ENCODE measurements at places on chromosomes 11 and 22. TPM values are rescaled to one million over a fixed set of nuclear protein-coding genes. Genes with fewer than 3 reads are reported as not detected.
A peak's percentile ranks its signal among the peaks of the same experiment; 100 is the strongest.

DNA sequence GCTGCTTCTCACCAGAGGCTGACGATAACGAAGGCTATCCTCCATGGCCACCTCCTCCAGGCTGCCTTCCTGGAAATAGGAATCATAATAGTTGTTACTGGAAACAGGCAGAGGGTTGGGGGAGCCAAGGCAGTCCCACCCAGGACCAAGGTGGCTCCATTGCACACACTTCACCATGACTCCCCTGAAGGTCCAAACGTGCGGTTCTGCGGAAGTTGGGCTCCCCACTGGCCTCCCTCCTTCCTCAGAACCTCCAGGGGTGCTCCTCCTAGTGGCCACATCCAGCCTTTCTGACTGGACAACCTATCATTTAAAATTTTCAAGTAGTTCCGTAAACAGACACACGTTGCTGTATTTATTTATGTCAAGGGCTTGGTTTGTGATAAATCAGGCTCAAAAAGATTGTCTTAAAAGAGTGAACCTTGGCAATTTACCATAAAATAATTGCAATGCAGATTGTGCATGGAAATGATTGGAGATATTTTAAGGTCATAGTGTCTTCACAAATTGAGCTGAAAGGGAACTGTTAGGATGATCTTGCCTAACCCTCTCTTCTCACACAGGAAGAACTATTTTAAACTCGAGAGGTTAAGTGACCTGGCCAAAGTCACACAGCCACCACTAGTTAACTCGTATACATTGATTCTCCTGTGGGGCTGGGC, 1.4 kb upstream of the TCN2 start:
- DNase-seq: peak; percentile 59

The TMEM134 gene
- polyA plus RNA-seq: 121 TPM

DNA sequence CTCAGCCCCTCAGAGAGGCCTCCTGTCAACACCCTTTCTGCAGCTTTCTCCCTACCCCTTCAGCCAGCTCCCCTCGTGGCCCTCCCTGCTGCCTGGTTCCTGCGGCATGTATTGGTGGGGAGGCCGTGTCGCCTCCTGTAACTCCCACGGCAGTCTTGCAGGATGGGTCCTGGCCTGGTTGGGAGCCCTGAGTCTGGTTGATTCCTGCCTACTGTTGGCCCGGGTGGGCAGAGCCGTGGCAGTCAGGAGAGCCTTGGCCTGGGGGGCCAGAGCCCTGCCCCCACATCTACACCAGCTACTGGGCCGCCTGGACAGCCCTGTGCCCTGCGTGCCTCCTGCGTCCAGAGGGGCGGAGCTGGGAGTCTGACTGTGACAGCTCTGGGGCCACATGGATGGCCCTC, 30.3 kb upstream of the GRAMD4 start:
- peak; percentile 61 for DNase-seq

The FOXR1 gene
- not detected for polyA plus RNA-seq

The EIF3M gene
- 220 TPM for polyA plus RNA-seq

DNA sequence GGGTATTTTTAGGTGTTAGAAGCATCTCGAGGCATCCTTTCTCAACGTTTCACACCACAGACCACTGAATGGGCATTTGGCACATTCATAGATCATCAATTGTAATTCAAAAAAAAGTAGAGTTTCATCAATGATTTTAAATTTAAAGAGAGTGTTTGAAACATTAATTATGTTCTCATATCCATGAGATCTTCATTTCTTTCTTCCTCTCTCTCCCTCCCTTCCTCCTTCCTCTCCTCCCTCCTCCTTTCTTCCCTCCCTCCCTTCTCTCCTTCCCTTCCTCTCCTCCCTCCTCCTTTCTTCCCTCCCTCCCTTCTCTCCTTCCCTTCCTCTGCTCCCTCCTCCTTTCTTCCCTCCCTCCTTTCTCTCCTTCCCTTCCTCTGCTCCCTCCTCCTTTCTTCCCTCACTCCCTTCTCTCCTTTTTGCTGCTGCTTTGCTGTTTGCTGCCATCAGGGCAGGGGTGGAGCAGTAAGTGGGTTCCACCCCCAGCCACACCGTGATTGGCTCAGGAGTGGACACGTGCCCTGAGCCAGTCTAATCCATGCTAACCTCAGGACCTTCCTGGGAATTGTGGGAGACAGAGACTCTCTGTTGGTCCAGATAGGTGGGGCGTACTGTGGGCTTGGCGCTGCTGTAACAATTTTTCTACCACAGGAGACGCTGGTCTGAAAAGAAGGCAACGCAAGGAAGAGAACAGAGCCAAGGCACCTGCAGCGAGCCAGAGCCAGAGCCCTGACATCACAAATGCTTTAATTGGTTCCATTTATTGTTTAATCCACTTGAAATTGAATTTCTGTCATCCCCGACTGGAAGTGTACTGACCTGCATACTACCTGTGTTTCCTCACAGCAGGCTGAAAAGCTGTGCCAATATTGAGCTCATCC, 33.7 kb upstream of the APOBEC3A start:
- DNase-seq: peak; percentile 81

DNA sequence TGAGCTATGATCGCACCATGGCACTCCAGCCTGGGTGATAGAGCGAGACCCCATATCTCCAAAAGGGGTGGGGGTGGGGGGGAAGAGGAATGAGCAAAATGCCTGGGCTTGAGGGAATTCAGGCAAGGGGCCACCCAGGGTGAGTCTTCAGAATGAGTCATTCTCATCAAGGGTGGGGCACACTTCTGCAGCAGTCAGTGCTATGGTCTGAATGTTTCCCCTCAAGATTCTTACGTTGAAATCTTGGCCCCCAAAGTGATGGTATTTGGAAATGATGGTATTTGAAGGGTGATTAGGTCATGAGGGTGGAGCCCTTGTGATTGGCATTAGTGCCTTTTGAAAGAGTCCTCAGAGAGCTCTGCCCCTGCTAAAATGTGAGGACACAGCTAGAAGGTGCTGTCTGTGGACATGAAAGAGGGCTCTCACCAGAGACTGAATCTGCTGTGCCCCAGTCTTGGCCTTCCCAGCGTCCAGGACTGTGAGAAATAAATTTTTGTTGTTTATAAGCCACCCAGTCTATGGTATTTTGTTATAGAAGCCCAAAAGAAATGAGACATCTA, 86.4 kb upstream of the THY1 start:
- no peak for DNase-seq

- peak; percentile 93 for DNase-seq
These were observed 6.2 kb upstream of the NEAT1 start for GRCh38 chr11:65416341-65416824.

DNA sequence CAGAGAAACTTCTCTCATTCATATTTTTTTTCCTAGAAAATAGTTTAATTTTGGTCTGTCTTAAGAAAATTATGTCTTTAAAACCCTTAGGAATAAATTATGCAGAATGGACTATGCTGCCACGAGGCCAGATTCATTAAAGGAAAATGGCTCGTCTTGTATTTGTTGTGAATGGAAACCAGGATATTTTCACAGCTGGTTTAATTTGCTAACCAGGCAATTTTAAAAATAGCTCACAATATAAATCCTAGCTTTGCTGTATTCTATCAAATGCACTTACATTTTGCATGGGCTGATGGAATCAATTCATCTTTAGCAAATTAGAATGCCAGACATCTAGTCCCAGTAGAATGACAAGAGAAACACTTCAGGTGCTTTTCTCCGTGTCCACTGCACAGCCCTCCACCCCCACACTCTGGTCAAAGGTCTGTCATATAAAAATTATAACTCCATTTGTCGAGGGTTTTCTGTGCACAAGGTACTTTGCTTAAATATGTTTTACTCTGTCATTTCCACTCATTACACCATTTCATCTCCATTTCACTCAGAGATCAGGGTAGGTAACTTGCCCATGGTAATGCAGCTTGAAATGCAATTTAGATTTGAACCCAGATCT, 20.3 kb upstream of the TNRC6B start:
- no peak for DNase-seq

DNA sequence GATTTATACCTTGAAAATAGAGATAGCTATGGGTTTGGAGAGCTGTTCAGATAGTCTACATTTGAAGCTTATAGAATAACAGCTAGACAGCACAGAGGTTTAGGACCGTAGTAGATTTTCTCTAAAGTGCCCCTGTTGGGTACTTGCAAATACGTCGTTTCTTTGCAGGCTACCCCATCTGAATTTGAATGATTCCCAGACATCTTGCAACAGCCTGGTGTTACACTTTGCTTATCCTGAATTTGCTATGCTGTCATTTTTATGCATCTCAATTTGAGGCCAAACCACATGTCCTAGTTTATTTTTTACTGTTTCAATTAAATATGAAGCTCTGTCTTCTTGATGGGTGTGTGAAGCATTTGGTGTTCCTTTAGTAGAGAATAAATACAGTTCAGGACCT, 142.1 kb downstream of the WNT11 start:
- DNase-seq: no peak

GRCh38 chr11:10932976-10933375, 75.1 kb upstream of the ZBED5 start:
- DNase-seq: no peak

GRCh38 chr11:120563703-120564572, 52.4 kb downstream of the GRIK4 start:
- DNase-seq: peak; percentile 43

GRCh38 chr11:108817976-108818375, 153.1 kb downstream of the DDX10 start:
- no peak for DNase-seq

The APOL3 gene
- polyA plus RNA-seq: 16.3 TPM

The APOL1 gene
- polyA plus RNA-seq: 5.3 TPM

GRCh38 chr11:44351898-44352498, 42.1 kb upstream of the ALX4 start:
- no peak for DNase-seq

The SLC25A18 gene
- polyA plus RNA-seq: 5.7 TPM

GRCh38 chr11:39571081-39571480, 1888.4 kb downstream of the LRRC4C start:
- no peak for DNase-seq

DNA sequence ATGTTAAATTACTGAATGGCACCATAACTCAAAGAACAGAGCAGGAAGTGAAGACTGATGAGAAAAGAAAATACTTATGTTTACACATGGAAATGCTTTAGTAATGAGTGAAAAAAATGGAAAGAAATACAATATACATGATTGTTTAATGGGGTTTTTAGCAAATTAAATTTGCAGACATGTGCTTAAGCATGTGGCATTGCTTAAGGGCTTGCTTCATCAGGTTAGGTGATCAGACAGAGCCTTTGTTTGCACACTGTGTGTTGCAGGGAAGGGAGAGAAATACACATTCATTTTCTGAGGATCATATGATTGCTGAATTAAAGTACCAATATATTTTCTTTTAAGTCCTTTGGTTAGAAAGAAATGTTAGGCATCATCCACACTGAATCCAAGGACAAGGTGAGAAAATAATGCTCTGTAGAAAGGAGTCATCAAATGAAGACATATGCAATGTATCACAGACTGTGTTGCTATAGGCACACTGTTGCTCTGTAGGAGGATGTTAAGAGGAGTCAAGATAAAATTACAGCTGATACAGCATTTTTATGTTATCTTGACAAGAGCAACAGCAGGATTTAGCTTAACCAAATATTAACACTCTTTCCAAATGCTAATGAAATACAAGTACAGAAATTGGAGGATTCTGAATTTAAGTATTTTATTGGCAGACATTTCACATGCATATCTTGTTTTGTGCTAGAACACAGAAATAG, 23.4 kb upstream of the ARHGAP20 start:
- DNase-seq: no peak

GRCh38 chr11:133966921-133967598, 10.3 kb upstream of the IGSF9B start:
- DNase-seq: peak; percentile 47

DNA sequence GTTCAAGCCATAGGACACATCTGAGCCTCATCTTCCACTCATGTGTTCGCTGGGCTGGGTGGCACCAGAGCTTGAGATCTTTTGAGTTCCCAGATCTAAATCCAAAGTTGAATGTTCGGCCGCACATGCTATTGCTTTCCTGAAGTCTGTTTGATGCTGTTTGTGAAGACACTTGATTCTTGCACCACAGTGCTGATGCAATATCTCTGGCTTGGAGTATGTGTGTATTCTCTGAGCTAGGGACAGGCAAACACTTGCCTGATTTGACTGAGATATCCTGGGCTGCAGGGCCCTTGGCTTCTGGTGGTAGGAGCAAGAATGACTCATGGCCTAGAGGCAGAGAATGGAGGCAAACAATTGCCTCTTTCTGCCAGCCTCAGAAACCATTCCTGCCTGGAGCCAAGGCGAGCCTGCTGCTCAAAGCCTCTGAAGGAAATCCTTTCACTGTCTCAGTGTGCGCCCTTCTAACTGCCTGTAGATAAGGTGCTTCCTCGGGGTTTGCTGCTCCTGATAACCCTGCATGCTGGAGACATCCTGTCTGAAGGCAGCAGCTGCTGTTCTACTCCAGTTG, 73.0 kb downstream of the CYB5R2 start:
- DNase-seq: peak; percentile 75

The PGA4 gene
- 0.48 TPM for polyA plus RNA-seq

DNA sequence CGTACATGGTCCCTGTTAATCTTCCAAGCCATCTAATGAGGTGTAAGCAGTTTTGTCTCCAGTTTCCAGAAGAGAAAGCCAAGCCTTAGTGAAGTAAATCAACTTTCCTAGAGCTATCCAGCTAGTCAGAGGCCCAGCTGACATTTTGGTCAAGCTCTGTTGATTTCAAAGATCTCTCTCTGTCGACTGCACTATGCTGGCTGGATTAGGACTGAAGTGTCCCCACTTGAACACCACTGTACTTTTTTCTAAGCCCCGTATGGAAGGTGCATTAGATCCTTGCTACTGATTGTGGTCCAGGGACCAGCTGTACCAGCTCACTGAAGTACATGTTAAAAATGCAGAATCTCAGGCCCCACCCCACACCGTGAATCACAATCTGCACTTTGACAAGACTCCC, 176.5 kb upstream of the NAV2 start:
- no peak for DNase-seq

The C11orf16 gene
- polyA plus RNA-seq: not detected

The MPZL3 gene
- 0.13 TPM for polyA plus RNA-seq

Data from psoas muscle (tissue), 8 donors.